Heart left ventricle (tissue), 16 donors: ENCODE measurements at places on chromosomes 4 and X.

DNA sequence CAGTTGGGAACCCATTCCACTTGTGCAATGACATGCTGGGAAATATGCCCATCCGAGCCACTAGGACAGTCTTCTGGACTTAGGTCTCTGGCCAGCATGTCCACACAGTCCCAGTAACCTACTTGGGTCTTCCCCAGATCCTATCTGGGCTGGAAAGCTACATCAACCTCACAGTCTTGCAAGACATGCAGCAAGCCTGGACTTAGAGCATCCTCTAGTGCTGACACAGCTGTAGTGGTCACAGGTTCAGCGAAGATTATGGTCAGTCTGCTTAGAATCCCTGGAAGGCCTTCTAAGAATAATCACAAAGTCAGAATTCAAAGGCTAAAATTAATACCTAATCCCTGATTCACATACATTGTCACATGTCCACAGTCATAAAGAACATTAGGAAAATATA is 842.7 kb downstream of the STPG2 start:
- no peak for DNase-seq

- no peak for DNase-seq
These were observed 371.3 kb upstream of the INTU start for GRCh38 chr4:127261476-127261875.

DNA sequence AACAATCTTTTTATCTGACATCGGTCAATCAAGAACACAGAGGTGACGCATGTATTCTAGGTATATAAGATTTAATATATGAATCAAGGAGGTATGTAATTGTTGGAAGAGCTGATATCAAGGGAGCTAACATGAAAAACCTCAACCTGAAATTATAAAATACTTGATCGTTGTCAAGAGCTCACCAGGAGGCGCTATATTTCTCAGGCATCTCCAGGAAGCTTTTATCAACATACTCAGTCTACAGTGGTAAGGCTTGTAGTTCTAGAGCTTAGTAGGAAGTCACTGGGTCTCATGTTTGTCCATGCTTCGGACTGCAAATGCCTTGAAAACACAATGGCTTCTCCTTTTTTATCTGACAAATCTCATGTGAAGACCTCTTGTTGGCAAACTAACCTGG is 156.1 kb downstream of the GRXCR1 start:
- no peak for DNase-seq

DNA sequence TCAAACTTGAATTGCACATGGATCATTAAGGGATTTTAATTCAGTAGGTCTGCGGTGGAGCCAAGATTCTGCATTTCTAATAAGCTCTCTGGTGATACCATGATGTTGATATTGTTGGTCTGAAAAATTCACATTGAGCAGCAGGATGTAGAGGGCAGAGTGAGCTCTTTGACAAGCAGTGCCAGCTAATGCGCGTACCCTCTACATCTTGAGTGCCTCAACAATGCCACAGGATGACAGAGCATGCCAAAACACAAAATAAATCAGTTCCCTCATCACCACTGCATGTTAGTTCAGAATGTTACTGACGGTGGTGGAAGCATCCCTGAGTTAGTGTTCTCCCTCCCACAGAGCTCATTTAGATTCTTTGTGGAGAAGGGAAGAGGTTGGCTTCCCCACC is 23.5 kb downstream of the IL1RAPL1 start:
- no peak for DNase-seq

GRCh38 chr4:87179751-87180150 is 40.7 kb downstream of the KLHL8 start:
- no peak for DNase-seq

- DNase-seq: no peak
These were observed 22.8 kb upstream of the PPP2R2C start for GRCh38 chr4:6495296-6495590.

GRCh38 chr4:40628888-40629287 is 776 bp downstream of the RBM47 start:
- no peak for DNase-seq

DNA sequence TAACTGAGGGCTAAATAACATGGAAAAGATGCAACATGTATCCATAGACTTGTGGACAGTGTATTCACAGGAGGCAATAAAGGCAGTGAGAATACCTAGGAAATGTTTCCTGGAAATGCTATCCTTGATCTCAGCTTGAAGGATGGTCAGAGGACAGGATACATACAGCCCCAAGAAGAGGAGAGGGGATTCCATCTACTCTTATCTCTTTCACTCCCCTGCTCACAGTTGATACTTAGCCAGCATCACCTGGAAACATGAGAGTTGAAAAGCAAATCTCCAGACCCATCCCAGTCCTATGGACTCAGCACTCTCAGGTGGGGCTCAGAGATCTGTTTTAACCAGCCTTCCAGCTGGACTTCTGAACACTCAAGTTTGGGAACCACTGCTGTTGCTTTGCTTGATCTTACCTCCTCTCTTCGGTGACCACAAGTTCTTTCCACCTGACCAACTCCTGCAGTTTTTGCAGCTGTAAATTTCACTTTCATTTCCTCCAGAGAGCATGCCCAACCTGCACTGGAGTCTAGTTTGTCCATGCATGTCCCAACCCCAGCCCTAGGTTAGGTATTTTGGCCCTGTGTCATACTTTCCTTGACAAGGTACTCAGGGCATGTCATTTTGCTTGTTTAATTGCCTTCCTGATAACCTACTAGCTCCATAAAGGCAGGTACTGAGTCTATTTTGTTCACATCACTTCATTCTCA is 10.4 kb downstream of the RELL1 start:
- no peak for DNase-seq

DNA sequence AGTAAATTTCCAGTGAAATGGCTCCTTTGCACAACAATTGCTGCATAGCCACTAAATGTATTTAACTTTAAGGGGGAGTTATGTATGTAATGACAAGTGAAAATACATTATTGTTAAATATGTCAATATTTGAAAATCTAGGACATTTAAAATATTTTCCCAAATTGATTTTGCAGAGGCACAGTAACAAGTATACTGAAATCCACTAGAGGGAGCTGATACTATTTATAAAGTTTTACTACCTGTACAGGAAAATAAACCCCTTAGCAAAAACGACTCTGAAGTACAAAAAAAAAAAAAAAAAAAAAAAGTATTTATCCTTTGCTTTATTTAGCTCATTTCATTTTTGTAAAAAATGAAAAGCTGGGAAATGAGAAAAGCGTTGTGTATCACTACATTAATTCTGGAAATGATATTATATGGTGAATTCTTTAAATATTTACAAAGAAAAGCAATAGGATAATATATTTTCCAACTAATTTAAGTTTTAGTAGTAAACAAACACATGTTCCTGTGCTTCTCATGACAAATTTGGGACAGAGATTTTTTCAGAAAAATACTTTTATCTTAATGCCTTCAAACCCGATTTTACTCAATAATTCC is 727.7 kb downstream of the DMD start:
- DNase-seq: no peak

DNA sequence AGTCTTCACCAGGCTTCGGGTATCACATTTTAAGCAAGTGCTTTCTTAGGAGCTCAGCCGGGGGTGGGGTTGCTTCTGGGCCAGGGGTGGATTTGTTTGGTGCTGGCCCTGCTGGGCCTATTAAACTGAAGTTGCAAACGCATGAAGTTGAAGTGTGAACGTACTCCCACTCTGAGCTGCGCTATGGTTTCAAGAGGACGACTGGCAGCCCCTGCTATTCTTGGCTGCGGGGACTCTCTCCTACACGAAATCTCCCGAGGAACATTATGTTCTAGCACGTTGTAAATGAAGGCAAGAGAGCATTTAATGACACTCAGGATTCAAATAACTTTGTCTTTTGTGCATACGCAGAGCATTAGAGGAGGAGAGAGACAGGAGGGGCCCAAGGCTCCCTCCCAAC is 401.3 kb upstream of the BOD1L1 start:
- no peak for DNase-seq

DNA sequence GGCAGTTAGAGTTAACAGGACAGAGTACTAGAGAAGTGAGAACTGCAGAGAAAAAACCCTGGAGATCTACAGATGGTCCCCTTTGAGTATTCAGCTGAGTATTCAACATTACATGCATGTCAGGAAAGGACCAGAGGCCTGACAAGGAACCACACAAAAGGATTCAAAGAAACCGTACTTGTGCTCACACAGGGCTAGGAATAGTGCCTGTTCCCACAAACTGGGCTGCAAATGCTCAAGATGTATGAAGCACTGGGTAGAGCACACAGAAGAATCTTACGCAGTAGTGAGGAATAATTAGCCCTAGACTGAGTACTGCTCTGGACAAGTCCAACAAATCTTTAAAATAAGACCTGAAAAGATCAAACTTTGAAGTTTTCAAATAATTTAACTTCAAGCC is 17.6 kb downstream of the PTPN13 start:
- DNase-seq: no peak

- no peak for DNase-seq
These were observed 134.0 kb downstream of the COL4A6 start for GRCh38 chrX:108304210-108304609.

DNA sequence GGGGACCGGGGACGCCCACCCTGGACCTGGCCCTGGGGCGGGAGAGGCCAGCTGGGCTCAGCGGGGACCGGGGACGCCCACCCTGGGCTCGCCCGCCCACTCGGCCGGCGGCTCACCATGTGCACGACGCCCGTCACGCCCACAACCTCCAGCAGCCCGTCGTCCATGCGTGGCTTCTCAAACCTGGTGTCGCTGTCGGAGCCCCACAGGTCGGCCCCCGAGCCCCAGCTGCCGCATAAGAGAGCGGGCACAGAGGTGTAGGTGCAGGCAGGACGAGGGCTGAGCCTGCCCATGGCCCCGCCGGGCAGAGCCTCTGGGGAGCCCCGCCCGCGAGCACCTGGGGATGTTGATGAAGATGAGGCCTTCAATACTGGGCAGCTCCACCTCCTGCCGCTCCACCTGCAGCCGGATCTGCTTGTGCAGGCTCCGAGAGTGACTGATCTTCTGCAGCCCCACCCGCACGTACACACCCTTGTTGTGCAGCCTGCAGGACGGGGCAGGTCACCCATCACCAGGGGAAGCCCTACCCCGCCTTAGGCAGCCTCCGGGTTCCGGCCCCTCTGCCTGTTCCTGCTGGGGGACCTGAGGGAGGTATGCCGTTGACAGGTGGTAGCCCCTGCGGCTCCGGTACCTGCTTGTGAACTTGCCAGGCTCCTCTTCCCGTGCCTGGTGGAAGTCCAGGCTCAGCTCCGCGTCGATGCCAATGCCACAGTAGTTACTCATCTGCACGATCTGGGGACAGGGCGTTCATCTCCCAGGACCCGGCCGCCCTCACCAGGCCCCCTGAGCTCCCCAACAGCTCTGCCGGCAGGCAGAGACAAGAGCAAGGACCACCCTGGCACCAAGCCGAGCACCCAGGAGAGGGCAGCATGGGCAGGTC is 11.8 kb downstream of the DGKQ start:
- DNase-seq: no peak

DNA sequence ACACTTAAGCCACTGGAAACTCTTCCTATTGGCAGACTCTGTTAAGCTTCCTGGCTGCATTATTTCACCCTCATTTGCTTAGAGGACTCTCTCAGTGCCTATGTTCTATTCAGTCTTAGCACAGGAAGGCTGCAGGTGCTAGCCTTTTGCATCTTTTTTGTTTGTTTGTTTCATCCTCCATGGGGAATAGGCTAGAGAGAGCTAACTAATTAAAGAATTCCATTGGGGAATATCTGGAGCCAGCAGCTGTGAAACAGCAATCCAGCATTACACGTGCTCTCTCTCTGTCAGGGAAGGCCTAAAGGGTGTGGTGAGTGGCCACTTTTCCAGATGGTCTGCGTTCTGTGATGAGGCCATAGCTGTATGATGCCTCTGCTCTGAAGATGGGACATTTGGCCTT is 633.6 kb downstream of the SPRY1 start:
- DNase-seq: peak; percentile 47

DNA sequence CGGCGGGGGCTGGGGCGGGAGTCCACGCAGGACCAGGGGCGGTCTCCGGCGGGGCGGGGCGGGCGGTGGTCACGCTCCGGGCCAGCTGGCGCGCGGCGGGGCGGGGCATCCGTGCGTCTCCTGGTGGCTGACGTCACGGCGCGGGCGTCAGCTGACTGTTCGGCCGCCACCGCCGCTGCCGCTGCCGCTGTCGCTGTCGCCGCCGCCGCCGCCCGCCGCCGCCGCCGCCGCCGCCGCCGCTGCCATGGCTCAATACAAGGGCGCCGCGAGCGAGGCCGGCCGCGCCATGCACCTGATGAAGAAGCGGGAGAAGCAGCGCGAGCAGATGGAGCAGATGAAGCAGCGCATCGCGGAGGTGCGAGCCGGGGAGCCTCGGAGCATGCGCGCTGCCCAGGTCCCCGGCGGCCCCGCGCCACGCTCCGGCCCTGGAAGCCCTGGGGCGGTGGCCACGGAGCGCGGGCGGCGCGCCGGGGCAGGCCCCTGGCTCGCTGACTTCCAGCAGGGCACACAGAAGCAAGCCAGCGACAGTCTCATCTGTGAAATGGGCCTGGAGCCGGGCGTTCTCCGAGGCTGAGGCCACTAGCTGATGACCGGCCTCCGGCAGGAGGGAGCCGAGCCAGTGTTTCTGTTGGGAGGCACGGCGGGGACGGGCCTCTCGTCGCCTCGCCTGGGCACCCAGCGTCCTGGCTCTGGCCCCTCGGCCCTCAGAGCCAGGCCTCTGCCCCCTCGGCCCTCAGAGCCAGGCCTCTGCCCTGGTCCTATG is at the start of gene FAM50A:
FAM50A (plus strand) TSS at position 150 of the 763 bp plus-strand sequence; CDS start at position 245, 95 bp downstream.
- DNase-seq: peak; percentile 86

- no peak for DNase-seq
These were observed 152.0 kb upstream of the SFRP2 start for GRCh38 chr4:153940916-153941315.

GRCh38 chr4:137156807-137157206 is 375.5 kb downstream of the PCDH18 start:
- no peak for DNase-seq

- no peak for DNase-seq
These were observed 39.2 kb upstream of the GPC4 start for GRCh38 chrX:133454491-133454914.

DNA sequence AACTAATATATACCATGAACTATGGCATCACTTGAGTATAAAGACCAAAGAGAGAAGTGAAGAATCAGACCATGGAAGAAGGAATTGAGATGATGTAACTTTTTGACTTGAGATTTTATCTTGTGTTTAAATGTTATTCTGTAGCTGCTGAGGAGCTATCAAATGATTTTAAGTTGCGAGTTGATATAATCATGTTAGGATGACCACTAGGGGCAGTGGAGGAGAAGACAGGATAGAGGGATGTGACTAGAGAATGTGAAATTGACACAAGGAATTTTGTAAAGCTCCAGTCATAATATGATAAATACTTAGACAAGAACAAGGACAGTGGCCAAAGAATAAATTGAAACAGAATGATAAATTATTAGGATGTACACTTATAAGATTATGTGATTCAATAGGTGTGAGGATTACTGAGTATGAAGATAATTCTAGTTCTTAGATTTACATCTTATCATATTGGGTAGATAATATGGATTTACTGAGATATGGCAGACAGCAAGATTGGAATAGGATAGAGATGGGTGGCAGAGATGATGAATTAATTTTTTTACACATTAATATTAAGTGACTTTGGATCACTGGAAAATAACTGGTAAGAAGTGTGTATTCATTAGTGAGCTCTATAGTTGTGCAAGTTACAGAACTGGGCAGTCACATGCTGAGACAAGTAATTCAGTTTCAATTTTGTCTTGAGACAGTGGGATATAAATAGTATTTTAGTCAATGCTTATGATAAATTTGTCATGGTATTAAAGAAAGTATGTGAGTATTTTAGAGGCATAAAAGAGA is 816.0 kb upstream of the PCDH10 start:
- DNase-seq: no peak

- no peak for DNase-seq
These were observed 132.1 kb upstream of the NEIL3 start for GRCh38 chr4:177177541-177178081.

GRCh38 chrX:15014281-15014680 is 141.1 kb downstream of the MOSPD2 start:
- no peak for DNase-seq
